ENCODE measurements at places on chromosomes 4 and X.

GRCh38 chr4:183158062-183158461 lies 59.0 kb downstream of the WWC2 start:
- no peak for DNase-seq

DNA sequence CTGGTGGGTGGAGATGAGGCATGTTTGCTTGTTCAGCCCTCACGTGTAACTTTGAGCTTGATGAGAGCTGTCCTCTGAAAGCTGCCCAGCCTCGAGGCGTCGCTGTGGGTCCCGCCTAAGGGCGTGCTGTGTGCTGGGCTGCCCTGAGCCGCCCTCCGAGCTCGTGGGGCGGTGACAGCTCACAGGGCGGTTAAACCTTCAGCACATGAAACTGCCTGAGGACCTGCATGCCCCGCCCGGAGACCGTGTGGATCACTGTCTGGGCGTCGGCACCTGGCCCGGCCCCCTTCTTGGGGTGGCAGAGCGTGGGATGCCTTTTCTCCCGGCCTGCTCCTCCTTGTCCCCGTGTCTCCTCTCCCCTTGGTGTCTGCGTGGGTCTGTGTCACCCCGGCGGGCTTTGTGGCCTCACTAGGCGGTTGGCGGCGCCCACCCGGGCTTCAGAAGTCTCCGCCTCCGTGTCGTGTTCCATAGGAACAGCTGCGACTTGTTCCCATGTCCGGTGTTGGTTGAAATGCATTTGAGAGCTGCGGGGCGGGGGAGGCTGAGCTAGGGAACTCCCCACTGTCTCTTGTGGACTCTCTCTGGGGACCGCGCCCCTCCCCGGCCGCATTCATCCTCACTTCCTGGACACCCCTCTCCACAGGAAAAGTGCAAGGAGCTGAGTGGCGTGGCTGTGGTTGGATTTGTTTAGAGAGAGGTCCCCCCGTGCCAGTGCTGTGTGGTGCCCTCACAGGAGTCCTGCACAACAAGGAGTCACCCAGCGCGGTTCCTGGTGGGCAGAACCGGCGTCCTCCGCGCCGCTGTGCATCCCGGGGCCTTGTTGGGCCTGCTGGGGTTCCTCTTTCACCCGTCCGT lies 6.8 kb downstream of the AKAP17A start:
- no peak for DNase-seq

DNA sequence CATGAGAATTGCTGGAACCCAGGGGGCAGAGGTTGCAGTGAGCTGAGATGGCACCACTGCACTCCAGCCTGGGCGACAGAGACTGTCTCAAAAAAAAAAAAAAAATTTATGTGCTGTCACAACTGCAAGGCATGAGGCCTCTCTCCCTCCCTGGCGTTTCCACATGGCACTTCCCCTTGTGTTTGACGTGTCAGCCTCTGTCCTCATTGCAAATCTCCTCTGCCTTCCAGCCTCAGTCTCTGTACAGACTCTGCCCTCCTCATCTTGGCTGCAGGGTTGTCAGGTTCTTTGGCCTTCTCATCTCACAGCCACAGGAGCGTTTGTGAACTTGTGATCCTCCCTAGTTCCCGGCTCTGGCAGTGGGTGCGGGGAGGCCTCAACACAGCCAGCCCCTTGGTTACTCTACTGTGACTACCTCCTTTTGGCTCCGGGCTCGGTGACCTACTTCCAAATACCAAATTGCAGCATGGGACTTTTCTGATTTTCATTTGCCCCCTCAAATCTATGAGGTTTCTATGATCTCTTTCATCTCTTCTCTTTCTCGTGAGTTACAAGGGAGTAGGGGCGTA lies 250.0 kb downstream of the CBR4 start:
- DNase-seq = no peak

DNA sequence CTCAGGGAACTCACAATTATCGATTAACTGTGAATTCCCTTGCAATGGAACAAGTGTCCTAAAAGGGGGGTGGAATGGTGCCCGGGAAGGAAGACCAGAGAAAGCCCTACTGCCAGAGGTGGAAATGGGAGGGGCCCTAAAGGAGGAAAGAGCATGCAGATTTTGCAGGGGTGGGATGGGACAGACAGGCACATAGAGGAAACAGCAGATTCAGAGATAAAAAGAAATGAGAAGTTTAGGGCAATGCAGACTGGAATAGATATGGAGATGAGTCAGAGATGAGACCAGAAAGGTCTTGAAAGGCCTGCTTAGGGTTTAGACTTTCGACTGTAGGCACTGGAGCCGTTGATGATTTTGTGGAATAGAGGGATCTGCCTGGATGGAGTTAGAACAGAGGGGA lies 57.4 kb upstream of the PITX2 start:
- DNase-seq = no peak

DNA sequence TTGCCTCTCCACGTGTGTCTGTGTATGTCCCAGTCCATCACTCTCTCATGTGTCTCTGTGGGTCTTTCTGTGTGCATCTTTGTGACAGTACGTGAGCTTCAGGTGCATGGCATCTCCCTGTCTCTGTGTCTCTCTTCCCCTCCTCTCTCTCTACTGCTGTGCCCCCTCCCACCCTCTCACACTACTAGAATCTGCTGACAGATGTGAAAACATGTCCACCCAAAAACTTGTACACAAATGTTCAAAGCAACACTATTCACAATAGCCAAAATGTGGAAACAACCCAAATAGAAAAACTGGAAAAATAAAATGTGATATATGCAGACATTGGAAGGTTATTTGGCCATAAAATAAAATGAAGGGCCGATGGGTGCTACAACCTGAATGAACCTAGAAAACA lies 10.0 kb downstream of the EVC start:
- no peak for DNase-seq

- no peak for DNase-seq
Measured at GRCh38 chr4:123121241-123121907, 199.0 kb upstream of the NUDT6 start.

GRCh38 chrX:120456973-120457372 lies 12.1 kb downstream of the LAMP2 start:
- no peak for DNase-seq

DNA sequence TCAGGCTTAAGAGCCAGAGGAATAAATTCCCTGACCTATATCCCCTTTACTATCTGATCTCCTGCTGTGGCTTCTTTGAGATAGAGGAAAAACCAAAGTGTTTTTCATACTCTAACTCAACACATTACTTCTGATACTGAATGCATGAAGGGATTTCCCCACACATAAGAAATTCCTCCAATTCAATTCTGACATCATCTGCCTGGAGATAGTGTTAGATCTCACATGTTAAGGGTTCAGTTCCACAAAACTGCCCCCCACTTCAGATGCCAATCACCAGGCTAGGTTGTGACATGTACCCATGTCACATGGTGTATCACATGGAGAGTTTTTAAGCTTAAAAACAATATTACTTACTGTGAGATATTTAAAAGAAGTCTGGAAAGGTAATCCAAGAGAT lies 46.8 kb downstream of the GSTCD start:
- DNase-seq = no peak

DNA sequence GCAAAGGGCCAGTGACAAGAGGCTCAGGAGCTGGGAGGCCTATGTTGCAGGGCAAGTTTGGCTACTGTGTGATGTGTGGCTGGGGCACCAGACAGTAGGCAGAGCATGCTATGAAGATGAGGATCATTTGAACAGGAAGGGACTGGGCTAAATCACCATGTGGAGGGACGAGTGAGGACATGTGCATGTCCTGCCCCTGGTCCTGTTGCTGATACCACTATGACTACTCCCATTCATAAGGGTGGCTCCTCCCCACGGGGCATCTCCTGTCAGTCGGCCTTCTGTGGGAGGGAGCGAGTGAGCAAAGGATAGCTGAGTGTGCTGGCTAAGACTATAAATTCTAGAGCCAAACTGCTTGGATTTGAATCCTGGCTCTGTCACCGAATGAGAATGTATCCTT lies 139.2 kb downstream of the TMEM164 start:
- no peak for DNase-seq

- DNase-seq = no peak
Measured at GRCh38 chrX:129983575-129984110, 1.2 kb downstream of the BCORL1 start.

- DNase-seq = no peak
Measured at GRCh38 chr4:98519268-98519977, 139.0 kb downstream of the TSPAN5 start.
